ENCODE measurements at places on chromosomes 11 and 22.
A peak's percentile ranks its signal among the peaks of the same experiment; 100 is the strongest.

DNA sequence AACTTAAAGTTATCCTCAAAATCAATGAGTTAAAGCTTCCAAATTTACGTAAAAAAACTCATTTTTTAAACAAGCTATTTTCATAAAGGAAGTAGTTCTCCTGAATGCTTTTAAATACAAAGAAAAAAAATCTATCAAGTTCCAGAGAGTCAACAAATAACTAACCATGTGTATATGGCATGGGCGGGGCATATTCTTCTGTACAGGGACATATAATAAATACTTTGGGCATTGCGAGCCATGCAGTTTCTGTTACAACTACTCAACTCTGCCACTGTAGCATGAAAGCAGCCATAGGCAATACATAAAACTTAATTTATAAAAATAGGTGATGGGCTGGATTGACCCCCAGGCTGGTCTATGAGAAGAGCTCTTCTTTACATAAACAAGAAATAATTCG is 57.8 kb downstream of the BTBD10 start:
- no peak for DNase-seq

GRCh38 chr11:113457784-113458183 is 17.4 kb downstream of the DRD2 start:
- no peak for DNase-seq

- DNase-seq, result no peak
These were observed 6.8 kb downstream of the APOL1 start for GRCh38 chr22:36259615-36260300.

DNA sequence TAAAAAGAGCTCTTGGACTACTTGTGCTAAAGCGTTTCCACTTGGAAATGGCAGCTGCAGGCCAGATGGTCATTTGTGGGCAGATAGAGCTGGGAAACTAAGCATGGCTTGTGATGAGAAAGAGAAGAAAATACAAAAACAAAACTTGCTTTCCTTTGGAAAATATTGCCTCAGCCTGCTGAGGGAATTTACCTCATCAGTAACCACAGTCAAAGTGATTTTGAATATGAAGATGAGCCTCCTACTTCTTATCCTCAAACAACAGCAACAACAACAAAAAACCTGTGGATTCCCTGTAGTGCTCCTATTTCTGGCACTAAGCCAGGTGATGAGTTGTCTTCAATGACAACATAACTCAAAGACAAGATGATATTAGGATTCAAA is 62.7 kb upstream of the FIBIN start:
- no peak for DNase-seq

GRCh38 chr22:37230673-37231405 is 13.2 kb downstream of the RAC2 start:
- no peak for DNase-seq

GRCh38 chr11:47523490-47524225 is 29.3 kb downstream of the CELF1 start:
- no peak for DNase-seq

GRCh38 chr11:108591893-108592292 is 1.7 kb downstream of the EXPH5 start:
- DNase-seq, result no peak

GRCh38 chr22:20639750-20640149 is 132.3 kb downstream of the MED15 start:
- DNase-seq, result no peak

GRCh38 chr11:26244207-26244606 is 87.7 kb upstream of the ANO3 start:
- DNase-seq, result no peak

DNA sequence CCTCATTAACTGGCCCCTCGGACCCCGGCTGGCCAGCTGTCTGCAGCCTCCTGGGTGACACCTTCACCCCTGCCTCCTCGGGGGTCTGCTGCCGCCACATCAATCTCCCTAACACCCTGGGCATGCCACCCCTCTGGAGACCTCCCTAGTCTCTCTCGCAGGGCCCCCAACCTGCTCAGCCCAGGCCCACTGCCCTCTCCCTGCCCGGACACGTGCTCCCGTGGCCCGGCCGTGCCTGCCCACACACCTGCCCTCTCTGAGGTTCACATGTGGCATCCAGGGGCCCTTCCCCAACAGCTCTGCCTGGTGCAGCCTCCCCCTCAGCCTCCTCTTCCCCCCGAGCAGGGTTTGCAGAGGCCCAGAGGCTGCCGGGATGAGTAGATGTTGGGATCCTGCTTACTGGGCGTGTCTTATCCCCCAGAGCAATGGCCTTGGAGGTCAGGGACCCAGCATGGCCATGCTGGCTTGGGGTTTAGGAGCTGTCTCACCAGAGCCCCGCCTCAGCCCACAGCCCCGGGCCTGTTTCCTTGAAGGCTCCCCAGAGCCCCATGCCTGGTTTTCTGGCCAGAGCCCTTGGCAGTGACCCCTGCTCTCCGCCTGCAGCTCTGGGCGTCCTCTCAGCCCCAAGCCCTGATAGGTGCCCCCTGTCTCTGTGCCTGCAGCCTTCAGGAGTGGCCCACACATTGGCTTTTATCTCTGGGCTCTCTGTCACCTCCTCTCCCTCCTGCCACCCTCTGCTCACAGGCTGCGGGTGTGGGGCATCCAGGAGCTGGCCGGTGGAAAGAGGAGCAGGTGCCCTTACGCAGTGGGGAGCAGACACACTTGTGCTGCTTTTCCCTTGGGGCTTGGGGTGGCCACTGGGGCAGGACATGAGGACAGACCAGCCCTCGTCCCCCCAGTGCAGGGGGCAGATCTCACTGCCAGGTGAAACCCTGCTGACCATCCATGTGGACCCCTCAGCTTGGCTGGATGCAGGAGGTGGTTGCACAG is 25.7 kb upstream of the SEPTIN5 start:
- no peak for DNase-seq

DNA sequence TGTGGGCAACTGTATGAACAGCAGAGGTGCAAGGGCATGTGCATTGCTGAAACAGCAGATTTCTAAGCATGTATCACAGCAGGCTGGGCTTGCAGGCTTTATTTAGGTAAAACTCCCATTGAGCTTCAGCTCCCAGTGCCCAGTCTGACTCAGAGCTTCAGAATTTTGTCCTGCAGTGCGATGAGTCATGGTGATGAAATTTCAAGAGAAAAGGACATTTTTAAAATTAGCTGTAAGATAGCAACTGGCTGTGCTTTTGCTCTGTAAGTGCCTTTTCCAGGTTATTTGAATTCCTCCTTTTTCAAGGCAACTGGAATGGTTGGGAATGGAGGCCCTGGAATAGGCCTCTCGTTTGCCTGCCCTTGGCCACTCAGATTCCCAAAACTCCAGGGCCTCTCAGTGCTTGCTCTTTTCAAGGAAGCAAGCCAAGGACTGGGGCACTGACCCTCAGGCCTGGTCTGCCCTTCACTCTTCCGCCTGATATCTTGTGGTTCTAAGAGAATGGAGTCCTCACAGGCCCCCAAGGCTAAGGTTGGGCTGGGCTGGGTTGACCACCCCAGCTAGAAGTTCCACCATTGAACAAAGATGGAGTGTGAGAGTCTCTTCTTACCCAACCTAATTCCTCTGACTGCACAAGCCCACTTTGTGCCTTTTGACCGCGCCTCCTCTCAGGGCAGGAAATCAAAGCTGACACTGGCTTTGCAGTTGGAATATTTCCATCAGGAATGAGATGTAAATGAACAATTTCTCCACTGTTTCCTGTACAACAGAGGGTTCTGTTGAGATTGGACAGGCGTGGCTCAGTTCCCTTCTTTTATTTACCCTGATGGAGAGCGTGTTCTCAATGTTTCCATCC is 59.5 kb upstream of the PRSS23 start:
- DNase-seq, result no peak

- no peak for DNase-seq
These were observed 84.7 kb upstream of the HEPHL1 start for GRCh38 chr11:93936460-93936859.

- DNase-seq, result no peak
These were observed 246.2 kb downstream of the CTTN start for GRCh38 chr11:70644343-70645060.

- DNase-seq, result no peak
These were observed 32.2 kb downstream of the PARVA start for GRCh38 chr11:12409621-12410005.

DNA sequence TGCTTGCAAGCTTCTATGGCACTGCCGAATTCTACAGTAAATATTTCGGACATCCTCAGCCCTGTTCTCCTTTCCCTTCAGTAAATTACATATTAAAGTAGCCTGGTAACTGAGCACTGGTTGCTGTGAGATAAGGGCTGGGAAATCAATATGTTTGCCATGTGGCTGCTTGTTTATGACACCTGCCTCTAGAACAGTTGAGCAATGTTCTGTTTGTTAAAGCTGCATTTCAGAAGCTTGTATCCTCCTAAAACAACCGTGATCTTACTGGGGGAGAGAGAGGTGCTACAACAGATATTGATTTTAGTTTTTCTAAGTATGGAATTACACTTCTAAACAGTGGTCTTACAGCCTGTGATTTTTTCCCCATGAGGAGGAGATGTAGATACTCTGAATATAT is 39.4 kb downstream of the ZBTB16 start:
- DNase-seq, result no peak

GRCh38 chr22:24758164-24758799 is 16.2 kb downstream of the PIWIL3 start:
- peak; percentile 7 for DNase-seq

DNA sequence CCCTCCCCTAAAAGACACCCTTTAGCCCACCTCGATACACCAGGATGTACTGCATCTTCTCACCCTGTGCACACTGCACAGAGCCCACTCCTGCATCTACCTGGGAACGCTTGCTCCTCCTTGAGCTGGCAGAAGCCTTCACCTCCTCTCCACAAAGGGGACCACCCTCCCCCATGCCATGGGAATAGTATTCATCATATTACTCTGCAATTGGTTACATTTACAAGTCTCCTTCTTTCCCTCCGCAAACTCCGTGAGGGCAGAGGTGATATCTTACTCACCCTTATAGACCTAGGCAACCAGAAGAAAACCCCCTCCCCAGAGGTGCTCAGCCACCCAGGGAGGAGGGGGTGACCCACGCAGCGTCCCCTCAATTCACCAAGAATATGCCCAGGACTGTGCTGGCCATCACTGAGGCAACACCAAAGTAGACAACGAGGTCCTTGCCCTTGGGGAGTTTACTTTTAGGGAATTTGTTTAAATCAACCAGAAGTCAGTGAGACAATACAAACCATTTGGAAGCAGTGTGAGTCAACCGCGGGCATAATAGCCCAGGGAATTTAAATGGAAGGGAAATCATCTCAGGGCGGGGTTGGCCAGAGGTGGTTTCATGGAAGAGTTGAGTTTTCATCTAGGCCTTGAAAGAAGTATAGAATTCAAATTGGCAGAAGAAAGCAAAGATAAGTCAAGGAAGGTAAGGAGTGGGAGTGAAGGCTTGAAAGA is 214.5 kb downstream of the BARX2 start:
- DNase-seq, result no peak

- DNase-seq, result no peak
These were observed 62.3 kb upstream of the ANO5 start for GRCh38 chr11:22130462-22131053.

GRCh38 chr22:28395520-28395919 is 284.1 kb downstream of the TTC28 start:
- no peak for DNase-seq

GRCh38 chr11:122100037-122100755 is 15.8 kb downstream of the BLID start:
- DNase-seq, result no peak

GRCh38 chr22:23383491-23384361 is 196.4 kb downstream of the IGLL1 start:
- DNase-seq, result peak; percentile 14

- DNase-seq, result no peak
These were observed 83.0 kb downstream of the AASDHPPT start for GRCh38 chr11:106160494-106160893.

- DNase-seq, result no peak
These were observed 252.6 kb downstream of the SWAP70 start for GRCh38 chr11:9916480-9916879.

DNA sequence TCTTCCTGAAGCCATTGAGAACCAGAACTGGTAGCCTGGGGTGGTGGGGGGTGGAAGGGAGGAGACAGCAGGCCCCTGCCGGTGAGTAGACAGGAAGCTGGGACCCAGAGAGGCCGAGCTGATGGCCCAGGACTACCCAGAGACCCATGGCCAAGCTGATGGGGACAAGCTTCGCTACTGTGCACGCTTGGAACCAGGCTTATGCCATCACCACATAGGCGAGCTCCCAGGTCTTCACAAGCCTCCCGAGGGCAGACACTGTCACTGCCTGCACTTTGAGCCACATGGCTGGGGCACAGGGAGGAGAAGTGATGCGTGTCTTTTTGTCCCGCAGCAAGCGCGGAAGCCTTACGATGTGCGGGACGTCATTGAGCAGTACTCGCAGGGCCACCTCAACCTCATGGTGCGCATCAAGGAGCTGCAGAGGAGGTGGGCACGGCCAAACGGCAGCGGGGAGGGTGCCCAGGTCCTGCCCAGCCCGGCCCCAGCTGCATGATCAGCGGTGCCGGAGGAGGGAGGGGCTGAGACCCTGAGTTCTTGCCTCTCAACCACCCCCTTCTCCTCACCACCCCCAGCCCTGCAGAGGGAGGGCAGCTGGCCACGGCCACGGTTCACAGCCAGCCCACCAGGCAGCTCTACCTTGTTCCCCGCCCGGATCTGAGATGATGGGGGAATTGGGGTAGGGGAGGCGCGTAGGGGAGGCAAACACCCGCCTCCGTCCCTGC is 76.0 kb upstream of the KCNQ1OT1 start:
- DNase-seq, result no peak

GRCh38 chr11:85772695-85773094 is 38.2 kb downstream of the SYTL2 start:
- no peak for DNase-seq

DNA sequence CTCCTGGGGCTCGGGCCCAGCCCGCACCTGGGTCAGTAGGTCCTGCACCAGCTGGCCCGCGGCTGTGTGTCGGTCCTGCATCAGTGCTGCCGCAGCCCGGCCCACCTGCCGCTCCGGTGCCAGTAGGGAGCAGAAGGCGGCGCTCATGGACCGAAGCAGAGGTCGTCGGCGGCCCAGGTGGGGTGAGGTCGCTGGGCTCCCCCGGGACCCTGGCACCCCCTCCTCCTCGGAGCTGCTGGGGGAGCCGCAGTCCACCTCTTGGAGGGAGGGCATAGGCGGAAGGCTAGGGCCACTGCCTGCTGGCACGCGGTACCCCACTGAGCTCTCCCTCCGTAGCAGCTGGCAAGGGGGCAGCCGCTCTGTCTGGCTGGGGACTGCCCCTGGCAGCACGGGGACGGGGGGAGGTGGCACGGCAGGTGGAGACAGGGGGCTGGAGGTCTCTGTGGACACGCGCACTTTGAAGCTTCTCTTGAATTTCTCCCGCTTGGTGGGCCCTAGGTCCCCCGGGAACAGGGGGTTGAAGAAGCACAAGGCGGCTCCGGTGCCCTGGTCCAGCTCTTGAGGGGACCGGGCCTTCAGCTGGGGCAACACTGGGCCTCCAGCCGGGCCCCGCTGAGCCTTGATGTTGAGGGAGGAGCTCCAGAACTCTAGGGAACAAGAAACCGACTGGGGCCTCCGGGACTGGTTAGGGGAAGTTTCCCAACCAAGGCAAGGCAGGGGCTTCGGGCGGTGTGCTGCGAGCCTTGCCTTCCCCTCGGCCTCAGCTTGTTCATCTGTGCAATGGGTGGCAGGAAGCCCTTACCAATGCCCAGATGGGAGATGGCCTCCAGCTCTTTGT is 1.4 kb downstream of the RIN1 start:
- DNase-seq, result no peak

GRCh38 chr11:64881476-64881875 is 3.1 kb upstream of the EHD1 start:
- no peak for DNase-seq

GRCh38 chr11:10041748-10042446 is 252.1 kb downstream of the SBF2 start:
- DNase-seq, result no peak

GRCh38 chr11:75277991-75278790 is 37.6 kb downstream of the TPBGL start:
- no peak for DNase-seq

All from hypothalamus (tissue), 51 donors.